CD4-positive, alpha-beta T cell treated with Interleukin-6 at 100 ng/mL for 8 hours (primary cell): ENCODE measurements at places on chromosomes 6 and 20.

- no peak for DNase-seq
These were observed 26.2 kb downstream of the RRAGD start for GRCh38 chr6:89385846-89386245.

DNA sequence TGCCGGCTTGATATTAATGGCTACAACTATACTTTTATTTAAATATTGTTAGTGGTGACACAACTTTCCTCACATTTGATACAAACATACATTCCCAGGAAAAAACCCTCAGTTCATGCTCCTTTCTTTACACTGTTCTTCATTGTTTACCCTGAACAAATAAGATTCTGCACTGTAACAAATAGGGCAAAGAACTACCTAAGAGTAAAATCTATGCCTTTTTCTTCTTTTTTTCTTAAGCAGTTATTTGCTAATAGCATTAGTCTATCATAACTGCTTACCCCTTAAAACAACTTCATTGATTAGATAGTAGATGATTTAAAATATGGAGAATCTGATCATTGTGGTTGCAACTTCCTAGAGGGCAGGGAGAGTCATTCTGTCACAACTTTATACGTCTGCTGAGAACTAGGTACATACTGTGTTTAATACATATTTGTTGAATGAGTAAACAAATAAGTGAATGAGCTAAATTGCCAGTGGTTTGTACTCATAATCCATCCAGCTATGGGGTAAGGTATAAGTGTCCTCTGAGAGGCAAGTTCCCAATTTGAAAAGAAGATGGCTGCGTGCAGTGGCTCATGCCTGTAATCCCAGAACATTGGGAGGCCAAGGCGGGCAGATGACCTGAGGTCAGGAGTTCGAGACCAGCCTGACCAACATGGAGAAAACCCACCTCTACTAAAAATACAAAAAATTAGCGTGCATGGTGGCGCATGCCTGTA, 161.0 kb downstream of the CDK19 start:
- no peak for DNase-seq

DNA sequence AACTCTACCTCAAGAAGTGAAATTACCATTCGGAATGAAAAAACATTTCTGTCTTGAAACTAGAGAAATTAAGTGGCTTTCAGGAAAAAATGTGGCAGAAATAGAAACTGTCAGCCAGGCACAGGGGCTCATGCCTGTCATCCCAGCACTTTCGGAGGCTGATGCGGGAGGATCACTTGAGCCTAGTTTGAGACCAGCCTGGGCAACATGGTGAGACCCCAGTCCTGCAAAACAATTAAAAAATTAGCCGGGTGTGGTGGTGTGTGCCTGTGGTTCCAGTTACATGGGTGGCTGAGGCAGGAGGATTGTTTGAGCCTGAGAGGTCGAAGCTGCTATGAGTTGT, 7.1 kb upstream of the TMEM181 start:
- DNase-seq = no peak

DNA sequence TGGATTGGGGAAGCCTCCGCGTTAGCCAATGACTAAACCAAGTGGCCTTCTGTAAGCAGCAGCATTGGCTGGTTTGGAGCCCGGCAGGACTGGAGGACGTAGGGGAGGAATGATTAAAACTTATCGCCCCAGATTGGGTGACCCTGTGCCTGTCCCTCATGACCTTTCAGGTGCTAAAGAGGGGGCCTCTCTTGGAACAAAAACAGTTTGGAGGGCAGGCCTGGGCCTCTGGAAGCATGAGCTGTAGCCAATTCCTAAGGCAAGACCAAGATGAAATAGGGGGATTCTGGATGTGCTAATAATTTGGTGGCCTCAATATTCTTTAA, 1.4 kb downstream of the GMPR start:
- DNase-seq = no peak

DNA sequence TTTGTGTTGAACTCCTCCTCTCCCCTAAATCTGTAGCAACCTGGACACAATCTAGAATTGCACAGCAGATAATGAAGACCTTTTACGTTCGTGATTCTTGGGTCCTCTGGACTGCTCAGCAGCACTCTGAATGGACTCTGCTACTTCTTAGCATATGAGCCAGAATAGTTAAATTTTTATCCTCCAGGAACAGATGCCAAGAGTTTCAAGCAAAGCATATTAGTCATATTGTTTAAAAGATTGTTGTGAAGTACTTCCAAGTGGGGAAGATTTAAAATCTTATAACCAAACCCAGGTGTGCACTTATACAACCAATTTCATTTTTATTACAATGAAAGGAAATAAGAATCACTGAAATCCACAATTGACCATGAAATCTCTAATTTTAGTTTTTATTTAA, 118.9 kb upstream of the EXOC2 start:
- no peak for DNase-seq

DNA sequence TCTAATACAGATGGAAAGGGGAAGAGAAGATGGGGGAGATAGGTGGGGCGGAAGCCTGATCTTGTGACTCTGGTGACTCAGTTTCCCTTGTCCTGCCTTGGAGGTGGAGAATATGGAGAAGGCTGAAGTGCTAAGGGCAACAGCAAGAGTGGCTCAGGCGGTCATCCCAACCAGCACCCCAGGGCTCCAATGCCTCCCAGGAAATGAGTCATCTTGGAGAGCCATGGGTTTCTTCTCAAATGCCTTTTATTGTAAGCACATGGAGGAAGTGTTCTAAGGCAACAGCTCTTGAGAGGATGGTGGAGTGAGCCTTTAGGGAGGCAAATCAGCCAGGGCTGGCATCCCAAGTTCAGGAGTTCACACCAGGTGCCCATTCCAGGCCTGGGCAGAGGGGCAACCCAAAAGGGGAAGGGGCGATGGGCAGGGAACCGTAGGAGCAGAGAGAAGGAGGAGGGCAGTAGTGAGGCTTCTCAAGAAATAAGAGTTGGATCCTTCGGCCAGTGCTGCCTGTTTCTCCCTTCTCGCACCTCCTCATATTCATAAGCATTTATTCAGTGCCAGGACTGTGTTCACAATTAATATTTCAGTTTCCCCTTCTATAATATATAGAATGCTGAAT, 13.2 kb upstream of the AHCY start:
- no peak for DNase-seq

DNA sequence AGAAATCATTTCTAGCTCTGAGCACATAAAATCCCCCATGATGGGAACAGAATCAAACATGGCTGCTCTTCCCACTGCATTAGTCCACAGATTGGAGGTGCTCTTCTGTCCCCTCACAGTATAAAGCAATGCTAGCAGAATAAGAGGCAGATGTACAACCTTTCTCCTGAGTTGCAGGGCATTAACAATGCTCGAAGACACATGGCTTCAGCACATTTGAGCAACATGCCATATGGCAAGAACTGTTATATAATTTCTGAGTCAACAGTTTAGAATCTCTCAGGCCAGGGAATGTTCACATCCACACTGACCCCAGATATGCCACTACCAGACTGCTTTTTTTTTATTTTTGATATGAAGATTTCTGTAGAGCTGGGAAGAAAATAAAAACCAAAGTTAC, 119.6 kb downstream of the KIF13A start:
- DNase-seq = no peak

DNA sequence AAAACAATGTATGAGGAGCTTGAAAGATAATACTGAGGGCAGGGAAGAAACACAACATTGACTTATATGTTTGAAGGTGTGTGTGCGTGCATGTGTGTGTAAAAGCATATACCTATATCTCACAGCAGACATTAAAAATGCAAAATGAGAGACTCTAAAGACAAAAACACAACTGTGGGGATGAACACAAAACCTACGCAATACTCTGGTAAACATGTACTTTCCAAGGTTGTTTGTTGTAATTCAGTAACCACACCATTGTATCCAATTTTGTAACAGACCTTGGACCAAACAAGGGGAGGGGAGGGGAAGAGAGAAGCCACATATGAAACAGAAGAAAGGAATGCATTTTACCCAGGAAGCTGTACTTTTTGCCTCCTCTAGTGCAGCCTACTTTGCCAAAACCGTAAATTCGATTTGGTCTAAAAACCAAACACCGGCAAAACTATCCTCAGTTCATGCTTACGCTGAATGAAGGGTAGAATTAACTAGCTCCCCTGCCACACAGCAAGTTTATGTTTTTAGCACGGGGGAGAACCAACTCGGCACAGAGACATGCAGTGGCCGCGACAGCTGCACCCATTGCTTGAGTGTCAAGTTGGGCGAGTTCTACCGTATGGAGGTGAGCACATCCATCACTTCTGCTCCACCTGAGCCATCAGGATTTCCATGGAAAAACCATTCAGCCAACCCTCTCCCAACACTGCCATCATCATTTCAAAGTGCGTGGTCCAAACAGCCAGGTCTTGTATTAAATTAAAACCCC, 50.0 kb downstream of the CNKSR3 start:
- DNase-seq = no peak

DNA sequence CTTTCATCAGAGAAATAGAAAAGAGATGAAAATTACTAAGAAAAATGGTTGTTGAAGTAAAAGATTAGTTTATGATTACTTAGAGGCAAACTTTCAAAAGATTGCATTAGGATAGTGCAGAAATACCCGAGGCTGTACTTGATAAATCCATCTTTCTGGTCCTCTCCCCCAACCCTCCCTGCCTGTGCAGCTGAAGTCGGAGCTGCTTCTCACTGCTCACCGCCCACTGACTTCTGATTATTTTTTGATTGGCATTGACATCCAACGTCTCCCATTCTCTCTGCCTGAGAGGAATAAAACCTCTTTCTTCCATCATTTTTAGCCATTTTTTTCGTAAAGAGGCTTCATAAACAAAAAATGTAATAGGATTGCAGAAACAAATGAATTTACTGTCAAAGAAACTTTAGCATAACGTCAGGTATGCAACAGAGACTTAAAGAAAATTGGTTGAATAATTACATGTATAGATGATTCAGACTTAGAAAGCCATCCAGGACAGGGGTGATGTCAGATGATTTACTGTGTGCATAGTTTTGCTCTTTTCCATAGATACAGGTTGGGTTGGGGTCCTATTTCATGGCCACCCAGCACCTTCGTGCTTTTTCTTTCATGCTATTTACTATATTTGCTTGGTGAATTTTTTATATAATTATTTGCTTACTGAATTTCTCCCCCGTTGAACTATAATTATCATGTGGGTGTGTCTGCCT, 53.6 kb upstream of the EDN3 start:
- DNase-seq = no peak

GRCh38 chr20:63178889-63179686, 36.8 kb downstream of the YTHDF1 start:
- peak; percentile 66 for DNase-seq

DNA sequence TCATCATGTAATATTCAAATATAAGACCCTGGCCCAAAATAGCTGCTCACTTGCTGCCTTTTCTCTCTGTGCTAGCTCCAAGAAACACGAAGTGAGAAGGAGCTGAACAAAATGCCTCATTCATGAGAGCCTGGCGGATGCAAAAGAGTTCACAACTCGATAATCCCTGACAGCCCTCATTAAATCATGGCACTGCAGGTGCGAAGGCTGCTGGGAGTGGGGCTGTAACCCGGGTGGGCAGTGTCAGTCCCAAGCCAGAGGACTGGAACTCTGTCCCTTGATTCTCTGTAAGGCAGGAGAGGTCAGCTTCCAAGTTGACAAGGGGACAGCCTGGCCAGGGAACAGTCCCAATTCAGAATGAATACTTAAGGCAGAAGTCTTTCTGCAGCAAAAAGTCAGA, 318.5 kb downstream of the CDC5L start:
- no peak for DNase-seq

- no peak for DNase-seq
These were observed 6.6 kb downstream of the GMPR start for GRCh38 chr6:16244869-16245451.

GRCh38 chr6:116011520-116011919, 49.2 kb downstream of the FRK start:
- DNase-seq = no peak

- no peak for DNase-seq
These were observed 15.0 kb downstream of the MAP7 start for GRCh38 chr6:136535017-136535765.

DNA sequence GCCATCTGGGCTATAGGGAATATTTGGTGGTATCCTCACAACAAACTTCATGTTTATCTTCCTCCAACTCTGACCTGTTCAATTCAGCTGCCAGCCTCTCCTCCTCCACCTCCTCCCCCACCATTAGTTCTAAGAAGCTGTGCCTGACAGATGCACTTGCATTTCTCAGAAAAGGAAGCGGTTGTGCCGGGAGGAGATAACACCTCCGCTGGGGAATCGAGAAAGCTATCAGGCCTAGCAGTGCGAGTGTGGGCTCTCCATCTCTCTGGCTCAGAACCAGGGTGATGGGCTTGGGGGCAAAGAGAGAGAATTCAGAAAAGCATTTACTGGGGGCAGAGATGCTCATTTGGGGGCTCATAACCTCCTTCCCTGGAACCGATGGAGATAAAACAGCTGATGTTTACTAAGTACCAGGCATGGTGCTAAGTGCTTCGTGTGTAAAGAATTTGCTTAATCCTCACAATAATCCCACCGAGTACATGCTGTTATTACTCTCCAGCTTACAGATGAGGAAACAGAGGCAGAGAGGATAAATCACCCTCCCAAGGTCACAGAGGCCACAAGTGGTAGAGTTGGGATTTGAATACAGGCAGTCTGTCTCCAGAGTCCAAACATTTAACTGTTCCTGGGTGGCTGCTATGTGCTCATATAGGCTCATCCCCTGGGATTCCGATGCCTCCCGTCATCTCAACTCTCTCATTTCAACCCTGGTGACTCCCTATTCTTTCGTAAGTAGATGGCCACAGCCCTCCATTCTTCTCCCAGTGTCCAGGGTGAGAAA, 38.3 kb downstream of the COX4I2 start:
- DNase-seq = peak; percentile 72

- DNase-seq = no peak
These were observed 124.5 kb upstream of the TENT5A start for GRCh38 chr6:81876971-81877370.

DNA sequence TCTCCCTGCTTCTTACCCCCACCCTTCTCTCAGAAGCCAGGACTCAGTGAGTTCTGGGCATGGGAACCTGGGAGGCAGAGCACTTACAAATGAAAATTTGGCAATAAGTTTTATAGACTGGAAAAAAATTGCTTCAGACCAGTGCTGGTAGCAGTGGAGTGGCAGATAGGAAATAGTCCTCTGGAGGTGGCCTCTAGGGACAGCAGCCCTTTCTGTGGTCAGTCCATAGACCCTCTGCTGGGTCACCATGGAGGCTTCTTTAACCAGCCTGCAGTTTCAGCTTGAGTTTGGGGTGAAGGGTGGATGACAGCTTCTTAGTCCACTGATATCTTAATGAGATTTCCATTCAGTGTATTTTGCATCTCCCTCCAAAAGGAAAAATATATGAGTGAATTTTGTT, 179.1 kb downstream of the ARID1B start:
- DNase-seq = no peak

DNA sequence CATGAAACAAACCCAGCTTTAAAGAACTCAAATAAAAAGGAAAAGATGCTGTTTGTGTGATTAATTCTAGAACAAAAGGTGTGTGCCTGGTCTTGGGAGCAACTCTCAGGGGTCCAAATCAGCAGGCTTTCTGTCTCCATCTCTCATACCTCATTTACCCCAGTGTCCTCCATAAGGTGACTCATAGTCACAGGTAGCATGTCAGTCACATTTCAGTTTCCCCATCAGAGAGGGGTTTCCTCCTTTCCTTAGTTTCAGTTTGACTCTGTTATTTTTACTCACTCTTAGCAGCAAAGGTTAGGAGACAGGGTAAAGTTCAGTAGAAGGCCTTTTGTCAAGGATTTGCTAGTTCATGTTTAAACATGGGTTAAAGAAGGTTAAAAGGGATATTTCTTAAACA, 46.2 kb downstream of the OGFRL1 start:
- no peak for DNase-seq

GRCh38 chr6:150286460-150286859, 82.4 kb upstream of the IYD start:
- no peak for DNase-seq
